ENCODE measurements at places on chromosomes 1 and 21.

GRCh38 chr1:5396593-5396992 is 595.6 kb downstream of the NPHP4 start:
- no peak for DNase-seq

GRCh38 chr21:35386491-35387079 is 337.5 kb upstream of the RUNX1 start:
- DNase-seq, result no peak

DNA sequence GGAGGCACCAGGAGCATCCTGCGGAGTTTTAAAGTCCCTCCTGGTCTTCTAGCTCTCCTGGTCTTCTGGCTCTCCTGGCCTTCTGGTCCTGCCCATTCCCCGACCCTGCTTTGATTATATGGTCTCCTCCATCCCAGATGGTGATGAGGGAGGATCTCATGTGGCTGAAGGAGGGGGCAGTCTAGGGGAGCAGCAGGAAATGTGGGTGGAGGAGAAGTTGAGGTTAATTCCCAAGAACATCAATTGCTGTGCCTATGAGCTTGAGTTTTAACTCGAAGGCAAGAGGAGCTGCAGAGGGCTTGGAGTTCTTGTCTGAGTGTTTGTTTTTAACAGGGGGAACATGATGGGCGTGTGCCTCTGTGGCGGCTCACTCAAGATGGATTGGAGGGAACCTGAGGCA is 408.8 kb downstream of the MATN1 start:
- DNase-seq, result no peak

- no peak for DNase-seq
These were observed 444.8 kb downstream of the PTPRC start for GRCh38 chr1:199083680-199084079.

GRCh38 chr1:228781161-228781808 is 46.0 kb downstream of the RHOU start:
- no peak for DNase-seq

DNA sequence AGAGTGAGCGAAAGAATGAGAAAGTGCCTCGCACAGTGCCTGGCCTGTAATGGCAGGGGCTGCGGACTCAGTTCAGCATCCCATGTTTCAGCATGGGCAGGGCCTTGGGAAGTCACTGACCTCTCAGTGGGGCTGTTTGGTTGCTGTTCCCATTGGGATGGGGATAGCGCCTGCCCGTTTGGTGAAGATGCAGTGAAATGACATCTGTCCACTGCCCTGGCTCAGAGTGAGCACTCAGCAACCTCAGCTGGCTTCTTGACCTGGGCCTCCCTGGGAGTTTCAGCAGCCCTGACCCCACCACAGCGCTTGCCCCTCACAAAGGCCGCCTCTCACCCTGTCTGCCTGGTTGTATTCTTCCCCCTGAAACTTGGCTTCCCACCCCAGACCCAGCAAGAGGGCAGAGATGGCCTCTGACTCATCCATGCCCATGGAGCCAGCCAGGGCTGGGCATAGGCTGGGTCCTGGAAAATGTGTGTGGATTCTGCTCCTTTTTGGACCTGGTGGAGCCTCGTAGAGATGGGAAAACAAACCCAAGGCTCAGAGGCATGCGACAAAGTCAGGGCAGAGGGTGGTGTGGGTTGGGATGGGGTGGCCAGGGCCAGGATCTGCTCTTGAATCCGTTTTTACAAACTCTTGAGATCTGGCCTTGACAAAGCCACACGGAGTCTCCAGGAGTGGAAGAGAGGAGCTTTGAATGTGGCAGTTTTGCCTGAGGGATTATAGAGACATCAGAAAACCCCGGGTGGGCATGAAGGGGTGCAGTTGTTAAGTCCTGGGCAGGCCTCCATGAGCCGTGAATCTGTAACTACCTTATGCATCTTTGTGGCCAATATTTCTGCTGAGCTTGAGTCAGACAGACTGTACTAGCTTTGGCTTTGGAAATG is 1.2 kb downstream of the XKR8 start:
- no peak for DNase-seq
